ENCODE measurements at places on chromosomes 12 and 14. TPM values are rescaled to one million over a fixed set of nuclear protein-coding genes. Genes with fewer than 3 reads are reported as not detected.

E2F7 gene
- 16.9 TPM for total RNA-seq

ACOT6 gene
- not detected for total RNA-seq

DIO3 gene
- not detected for total RNA-seq

DERA gene
- total RNA-seq, result 15.3 TPM

FOXG1 gene
- not detected for total RNA-seq

RAD9B gene
- total RNA-seq, result 1.4 TPM

Data from activated T-helper 1 cell treated with anti-CD3 and anti-CD28 coated beads, Interleukin-12 subunit alpha, Interleukin-12 subunit beta, Interleukin-2, Interleukin-4 antibody, amounts not matched to agents 30 ng/mL and 10 ng/mL and 1 ng/mL, durations not matched to agents 14 hours and 24 hours and 36 hours (primary cell).